Stimulated activated CD8-positive, alpha-beta memory T cell treated with anti-CD3 and anti-CD28 coated beads, Interleukin-4, amount 100 ng/mL, for 1 hour (primary cell): ENCODE measurements at places on chromosomes 11 and 22.

DNA sequence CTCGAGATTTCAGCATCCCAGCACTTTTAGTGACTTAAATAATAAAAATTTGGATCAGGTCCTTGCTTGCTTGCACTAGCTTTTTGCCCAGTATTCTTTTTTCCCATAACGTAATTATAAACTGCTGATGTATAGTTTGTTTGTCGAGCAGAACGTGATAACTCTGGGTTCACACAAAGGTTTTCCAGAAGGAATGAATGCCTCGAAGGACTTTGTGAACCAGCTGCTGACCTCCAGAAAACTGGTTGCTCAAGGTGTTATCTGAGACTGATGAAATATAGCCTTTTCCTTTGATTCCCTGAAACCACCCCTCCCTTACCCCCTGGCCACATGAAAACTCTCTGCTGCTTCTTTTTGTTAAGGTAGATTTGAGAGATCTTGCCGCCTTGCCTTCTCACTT lies 229.1 kb upstream of the CARD18 start:
- DNase-seq, result no peak

DNA sequence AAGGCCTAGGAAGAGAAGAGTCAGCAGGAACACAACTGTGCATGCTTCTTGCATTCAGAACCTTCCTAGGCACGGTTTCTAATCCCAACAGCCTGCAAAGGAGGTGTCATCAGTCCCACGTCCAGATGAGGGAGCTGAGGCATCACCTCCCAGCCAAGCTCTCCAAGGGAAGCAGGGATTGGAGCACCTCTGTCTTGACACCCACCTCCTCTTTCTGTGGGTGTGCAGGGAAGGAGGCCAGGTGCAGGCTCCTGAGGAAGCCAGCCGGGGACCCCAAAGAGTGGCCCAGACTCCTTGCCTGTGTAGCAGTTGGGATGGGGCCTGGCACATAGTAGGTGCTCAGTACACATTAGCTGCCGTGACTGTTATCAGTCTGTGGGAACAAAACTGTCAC lies 2.0 kb downstream of the PNPLA5 start:
- DNase-seq, result no peak

DNA sequence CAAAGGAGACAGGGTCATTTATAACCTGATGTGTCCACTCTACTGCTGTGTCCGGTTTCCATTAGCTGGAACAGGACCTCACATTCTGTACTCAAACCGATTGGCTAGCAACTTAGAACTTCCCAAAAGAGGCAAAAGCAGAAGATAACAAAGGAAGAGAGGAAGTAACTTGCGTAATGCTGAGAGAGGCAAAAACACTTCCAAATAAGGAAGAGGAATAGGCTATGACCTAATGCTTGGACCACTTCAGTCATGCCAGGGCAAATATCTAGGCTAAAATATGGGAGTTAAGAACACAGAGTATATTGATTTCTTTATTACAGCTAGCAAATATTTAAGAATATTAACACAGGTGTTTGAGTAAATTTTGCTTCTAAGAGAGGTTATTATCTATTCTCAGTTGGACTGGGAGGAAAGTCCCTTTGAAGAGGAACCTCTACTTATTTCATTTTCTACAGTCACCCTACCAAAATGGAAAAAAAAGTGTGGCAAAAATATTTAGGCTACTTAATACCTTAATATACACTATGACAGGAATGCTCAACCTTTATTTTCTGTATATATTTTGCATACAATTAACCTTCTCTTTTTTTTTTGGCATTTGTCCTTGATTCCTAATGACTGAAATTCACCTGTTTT lies 499.8 kb upstream of the CHORDC1 start:
- no peak for DNase-seq

DNA sequence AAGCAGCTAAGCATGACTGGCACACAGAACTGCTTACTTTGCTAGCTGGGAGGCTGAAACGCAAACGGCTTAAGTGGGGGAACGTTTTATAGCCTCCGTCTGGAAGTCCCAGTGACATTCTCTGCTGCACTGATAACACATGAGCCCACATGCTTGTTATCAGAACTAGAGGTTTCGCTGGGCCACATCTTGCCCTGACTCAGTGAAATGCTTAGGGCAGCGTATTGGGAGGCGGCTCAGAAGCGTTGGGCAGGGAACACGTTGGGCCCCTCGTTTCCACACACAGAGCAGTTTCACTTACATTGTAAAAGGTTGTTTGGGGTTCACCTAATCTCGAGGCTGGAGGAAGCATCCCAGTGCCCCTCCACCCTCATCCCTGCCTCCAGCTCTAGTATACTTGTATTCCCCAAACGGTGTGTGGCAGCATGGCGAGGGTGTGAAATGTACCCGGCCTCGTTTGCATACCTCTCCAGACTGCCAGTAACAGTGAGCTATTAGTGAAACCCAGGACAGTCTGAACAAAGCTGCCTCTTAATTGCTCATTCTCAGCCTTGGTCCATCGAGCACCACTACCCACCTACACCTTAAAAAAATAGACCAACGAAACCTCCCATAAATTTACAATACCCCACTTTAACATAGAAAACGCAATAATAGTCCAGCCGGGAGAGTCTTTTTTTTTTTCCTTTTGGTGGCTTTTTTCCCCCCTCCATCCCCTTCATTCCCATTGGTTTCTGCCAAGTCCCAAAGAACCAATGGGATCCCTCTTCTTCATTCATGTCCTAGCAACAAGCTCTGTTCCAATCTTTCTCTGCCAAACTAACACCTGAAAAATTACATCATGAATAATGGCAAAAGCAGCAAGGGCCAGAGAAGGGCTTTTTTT lies 218.8 kb upstream of the SORL1-AS1 start:
- no peak for DNase-seq

DNA sequence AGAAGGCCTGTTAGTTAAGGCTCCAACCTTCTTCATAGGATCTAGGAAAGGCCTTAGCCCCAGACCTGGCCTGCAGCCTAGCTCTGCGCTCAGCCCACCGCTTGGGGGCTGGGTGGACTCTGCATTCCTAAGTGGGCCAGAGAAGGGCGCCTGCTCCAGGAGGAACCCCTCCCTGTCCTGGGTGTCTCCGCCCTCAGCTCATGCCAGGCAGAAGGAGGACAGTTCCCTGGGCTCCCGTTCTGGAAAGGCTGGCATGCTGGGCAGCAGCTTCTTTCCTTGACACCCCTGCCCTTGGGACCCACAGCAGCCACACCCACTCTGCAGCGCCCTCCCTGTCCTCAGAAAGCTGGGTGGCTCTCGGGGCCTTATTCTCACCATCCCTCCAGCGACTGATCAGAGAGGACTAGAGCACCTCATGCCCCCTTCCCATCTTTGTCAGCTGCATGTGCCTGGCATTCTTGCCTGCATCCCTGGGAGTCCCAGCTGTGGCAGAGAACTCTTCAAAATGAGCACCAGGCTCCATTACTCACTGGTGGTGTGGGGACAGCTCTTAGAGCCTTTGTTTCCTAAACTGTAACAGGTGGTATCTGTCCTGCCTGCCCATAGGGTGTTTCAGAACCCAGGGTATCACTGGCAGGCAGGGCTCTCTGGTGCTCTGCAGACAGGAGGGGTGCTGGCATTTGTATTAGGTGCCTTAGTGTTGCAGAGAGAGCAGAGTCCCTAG lies 20.3 kb upstream of the MYRF start:
- no peak for DNase-seq

GRCh38 chr11:56885177-56885576 lies 103.5 kb upstream of the OR5AK2 start:
- DNase-seq, result no peak

GRCh38 chr22:23446796-23447350 lies 133.2 kb downstream of the IGLL1 start:
- no peak for DNase-seq

DNA sequence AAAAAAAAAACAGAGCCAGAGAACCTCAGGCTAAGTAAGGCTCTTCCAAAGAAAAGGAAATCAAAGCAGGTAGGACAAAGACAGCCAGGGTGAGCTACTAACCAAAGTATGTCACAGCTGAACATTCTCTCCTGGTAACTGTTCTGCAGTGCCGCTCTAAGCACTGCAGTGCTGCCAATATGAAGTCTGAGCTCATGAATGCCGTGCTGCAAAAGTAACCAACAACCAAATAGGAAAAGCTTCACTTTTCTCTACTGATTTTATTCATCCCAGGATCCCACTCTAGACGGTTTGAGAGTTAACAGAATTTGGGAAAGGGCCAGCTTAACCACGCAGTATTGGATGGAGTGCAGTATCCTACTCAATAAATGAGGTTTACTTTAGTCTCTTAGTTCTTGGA lies 3.5 kb downstream of the SIK3 start:
- DNase-seq, result no peak

DNA sequence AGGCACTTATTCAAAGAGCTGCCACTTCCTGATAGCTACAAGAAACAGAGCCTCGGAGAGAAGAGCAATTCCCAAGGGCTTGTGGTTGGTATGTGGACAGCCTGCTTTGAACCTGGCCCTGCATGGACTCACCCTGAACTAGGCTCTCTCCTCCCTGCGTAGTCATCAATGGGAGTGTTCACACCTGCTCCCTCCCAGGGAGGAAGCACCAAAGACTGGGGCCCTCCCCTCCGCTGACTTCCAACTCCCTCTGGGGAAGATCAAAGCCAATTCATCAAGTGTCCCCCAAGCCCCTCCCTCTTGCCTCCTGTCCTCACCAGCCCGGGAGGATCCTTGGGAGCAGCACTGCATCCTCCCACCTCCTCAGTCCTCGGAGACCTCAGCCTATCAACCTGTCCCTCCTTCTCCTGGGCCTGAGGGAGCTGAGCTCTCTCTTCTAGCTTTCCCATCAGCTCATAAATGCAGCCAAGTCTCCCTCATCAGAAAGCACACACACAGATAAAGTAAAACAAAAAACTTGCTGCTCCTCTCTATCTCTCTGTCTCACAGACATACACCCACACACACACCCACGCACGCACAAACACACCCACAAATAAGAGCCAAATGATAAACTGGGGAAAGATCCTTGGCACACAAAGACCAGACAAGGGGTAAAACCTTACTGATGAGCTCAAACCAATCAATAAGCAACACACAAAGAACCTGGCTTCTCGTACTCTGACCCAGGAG lies 3.3 kb downstream of the A4GALT start:
- no peak for DNase-seq

DNA sequence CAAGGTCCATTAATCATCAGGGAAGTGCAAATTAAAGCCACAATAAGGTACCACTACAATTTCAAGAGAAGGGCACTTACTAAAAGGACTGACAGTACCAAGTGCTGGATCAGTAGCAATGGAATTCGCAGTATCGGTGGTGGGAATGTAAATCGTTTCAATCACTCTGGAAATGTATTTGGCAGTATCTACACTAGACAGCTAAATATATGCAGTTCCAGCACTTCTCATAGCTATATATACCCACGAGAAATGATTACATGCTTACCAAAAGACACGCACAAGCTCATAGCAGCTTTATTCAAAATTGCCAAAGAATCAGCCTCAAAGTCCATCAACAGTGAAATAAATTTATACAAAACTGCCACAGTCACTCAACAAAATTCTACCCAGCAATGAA lies 4.4 kb upstream of the ZNF280B start:
- no peak for DNase-seq

- DNase-seq, result no peak
These were observed 319.0 kb downstream of the DDX10 start for GRCh38 chr11:108983636-108984420.

GRCh38 chr11:78654866-78655265 lies 80.2 kb upstream of the NARS2 start:
- DNase-seq, result no peak

GRCh38 chr11:116847612-116848011 lies 10.2 kb upstream of the APOA1 start:
- DNase-seq, result no peak

DNA sequence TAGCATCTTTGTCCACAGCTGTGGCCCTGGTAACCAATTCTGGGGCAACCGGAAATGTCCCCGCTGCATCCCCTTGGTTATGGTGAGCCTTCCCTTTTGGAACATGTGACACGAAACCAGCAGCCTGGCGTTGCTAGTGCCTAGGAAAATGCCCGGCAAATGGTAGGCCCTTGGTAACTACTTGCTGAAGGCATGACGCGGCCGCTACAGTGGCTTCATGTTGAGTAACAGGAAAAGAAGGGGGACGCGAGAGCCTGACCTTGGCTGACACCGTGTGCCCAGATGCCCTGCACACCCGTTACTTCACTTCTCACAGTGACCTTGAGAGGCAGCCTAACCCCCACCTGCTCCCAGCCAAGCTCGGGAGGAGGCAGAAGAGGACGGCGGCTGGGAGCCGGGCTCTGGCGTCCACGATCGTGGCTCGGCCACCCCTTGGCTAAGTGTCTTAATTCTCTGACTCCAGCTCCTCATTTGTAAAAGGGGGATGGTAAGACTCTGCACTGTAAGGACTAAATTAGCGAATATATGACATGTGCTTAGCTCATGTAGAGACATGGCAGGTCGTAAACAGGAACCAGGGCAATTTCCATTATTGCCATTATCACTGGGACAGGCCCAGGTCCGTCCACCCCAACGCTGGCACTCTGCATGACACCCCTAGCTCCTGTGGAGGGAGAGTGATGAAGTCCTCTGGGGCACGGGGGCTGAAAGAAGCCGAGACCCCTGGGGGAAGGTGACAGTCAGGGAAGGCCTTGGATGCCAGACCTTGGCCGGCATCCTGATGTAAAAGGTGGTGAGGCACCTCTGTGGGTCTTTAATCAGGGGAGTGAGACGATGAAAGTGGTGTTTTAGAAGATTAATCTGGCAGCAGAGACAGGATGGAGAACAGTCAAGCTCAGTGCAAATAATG lies 18.9 kb downstream of the IFT27 start:
- DNase-seq, result no peak

- no peak for DNase-seq
These were observed 92.9 kb downstream of the DYNC2H1 start for GRCh38 chr11:103202048-103202651.

- DNase-seq, result no peak
These were observed 23.3 kb downstream of the ARHGEF17 start for GRCh38 chr11:73331138-73331916.

DNA sequence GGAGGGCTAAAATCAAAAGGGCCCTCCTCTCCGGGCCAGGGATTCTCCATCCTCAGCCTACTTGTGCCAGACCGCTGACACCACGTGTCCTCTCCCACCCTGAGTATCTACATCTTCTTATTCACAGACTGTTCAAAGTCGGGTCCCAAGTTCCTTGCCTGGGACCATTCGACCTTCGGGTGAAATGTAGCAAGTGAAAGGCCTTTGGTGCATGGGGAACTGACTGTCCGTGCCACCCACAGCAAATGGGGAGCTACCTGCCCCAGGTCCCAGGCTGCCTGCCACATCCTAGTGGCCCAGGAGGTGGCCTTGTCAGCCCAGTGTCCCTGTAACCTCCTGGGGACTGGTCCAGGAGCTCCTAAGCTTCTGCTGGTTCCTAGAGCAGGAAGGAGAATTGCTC lies 67.3 kb downstream of the RTL6 start:
- DNase-seq, result no peak
